Naive thymus-derived CD4-positive, alpha-beta T cell (primary cell): ENCODE measurements at places on chromosomes 16 and 17.

- no peak for DNase-seq
Measured at GRCh38 chr16:55737966-55738365, 82.2 kb downstream of the SLC6A2 start.

GRCh38 chr16:24718967-24719521 lies 10.4 kb upstream of the TNRC6A start:
- DNase-seq, result no peak

- no peak for DNase-seq
Measured at GRCh38 chr17:50269477-50270434, 4.5 kb upstream of the TMEM92 start.

- DNase-seq, result no peak
Measured at GRCh38 chr17:33940769-33941370, 314.2 kb upstream of the CCL2 start.
